Central memory CD8-positive, alpha-beta T cell (primary cell): ENCODE measurements at places on chromosomes 5 and 9.

DNA sequence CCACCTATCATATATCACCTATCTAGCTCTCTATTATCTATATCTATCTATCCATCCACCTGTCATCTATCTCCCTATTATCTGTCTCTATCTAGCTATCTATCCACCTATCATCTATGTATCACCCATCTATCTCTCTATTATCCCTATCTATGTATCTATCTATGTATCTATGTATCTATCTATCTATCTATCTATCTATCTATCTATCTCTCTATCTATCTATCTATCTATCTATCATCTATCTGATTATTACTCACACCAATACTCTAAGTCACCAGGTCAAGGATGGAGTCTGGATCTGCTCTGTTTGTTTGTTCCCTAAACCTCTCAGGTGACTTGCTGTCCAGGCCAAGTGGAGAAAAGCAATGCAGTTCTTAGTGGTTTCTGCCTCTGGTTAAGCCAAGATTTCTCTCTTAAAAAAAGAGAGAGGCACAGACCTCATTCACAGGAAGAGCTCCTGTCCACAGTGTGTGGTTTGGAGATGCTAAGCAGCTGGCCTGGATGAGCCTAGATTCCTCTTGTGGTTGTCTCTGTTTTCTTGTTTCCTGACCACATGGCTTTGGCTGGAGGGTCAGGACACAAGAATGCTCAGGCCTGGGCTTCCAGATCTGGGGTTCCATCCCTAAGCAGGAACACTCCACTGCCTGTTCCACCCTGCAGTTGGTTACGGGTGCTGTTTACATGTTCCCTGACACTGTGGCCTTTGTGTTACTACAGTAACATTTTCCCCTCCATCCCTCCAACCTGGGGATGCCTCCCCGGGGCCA lies 133.4 kb downstream of the PHF2 start:
- no peak for DNase-seq

- no peak for DNase-seq
Observed at GRCh38 chr5:150122158-150122510, 33.5 kb downstream of the PDGFRB start.

- DNase-seq: no peak
Observed at GRCh38 chr5:12177225-12177624, 273.0 kb upstream of the CTNND2 start.

DNA sequence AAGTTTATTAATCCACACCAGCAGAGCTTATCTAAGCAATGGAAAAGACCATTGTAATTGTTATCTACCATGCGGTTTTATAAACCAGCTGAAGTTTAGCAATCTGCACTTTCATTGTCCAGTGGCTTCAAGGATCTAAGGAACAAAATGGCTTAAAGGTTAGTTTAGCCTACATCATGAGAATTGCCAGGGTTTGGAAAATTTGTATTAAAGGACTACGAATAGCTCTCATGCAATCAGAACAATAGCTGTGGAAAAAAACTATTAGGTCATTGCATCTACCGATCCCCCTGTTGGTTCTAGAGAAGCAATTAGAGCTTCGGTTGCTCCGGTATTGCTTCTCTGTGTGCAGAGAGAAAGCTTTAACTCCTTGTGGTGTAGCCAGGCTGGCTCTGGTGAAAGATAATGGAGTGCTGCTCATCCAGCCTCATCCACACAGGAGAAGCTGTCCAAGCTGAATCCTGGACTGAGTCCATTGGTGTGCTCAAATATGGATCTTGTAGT lies 86.3 kb upstream of the SLC12A2 start:
- no peak for DNase-seq

DNA sequence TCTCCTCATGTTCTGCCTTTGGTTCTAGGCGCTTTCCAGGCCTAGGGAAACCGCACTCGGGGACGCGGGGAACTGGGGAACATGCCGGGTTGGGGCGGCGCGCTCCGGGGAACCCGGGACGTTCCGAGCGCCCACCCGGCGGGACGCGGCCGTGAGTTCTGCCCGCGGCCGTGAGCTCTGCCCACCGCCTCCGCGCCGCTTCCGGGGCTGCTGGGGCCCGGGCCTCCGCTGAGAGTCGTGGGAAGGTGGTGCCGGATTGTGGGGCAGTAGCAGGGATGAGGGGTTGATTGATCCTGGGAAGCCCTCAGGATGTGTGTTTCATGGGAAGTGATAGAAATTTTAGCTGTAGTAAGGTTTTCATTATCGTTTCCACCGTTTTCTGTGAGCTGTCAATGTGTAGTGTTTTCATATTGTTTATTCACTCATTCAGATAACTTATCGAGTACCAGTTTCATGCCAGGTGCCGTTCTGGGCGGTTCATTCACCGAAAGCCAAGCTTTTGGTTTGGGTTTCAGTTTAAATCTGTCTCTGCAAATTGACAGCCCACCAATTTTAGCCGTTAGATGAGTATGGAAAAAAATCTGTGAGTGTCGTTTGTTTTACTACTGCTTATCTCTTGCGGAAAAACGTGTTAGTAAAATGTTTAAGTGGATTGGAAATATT lies 657 bp downstream of the MTRR start:
- no peak for DNase-seq

DNA sequence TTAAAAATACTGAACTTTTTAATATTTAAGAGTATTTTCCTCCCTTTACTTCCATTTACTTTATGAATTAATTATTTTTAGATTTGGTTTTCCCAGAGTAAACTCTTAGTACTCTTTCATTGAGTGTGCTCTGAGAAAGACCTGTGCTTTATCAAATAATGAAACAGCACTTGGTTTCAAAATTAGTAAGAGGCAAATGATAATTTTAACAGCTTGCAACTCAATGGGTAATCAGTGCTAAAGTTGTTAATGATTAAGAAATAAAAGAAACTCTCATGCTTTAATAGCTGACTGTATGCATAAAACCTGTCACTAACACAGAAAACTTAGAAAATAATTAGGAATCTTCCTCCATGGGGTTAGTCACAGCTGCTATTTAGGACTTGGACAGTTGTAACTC lies 244.4 kb downstream of the RFX3 start:
- no peak for DNase-seq

- no peak for DNase-seq
Observed at GRCh38 chr5:175263776-175264175, 180.2 kb downstream of the DRD1 start.
